ENCODE measurements at places on chromosomes 12 and 14. TPM values are rescaled to one million over a fixed set of nuclear protein-coding genes. Genes with fewer than 3 reads are reported as not detected.

LMO3 gene
- not detected for total RNA-seq

BICDL1 gene
- 6.4 TPM for total RNA-seq

GRCh38 chr12:67593461-67594330 is 54.8 kb upstream of the DYRK2 start:
- DNase-seq: no peak

DNA sequence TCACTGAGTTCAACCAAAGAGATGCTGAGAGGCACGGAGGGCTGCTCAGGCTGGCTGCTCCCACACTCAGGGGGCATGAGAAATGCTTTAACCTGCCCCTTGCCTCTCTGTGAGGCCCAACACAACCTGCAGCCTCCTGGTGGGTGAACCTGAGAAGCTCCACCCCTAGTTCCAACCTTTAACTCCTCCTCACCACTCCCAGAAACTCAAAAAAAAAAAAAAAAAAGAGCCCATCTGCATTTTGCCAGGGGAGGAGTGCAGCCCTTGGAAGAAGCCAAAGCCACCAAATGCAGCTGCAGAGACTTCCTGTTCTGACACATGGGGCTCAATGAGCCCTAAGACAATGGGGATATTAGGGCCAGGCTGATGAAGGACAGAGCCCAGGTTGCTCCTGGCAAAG is 8.9 kb downstream of the KRT4 start:
- no peak for DNase-seq

GRCh38 chr14:85280074-85280473 is 249.9 kb upstream of the FLRT2 start:
- DNase-seq: no peak

- DNase-seq: peak; percentile 28
Measured at GRCh38 chr12:127257366-127257935, 1009.5 kb upstream of the TMEM132C start.

DNA sequence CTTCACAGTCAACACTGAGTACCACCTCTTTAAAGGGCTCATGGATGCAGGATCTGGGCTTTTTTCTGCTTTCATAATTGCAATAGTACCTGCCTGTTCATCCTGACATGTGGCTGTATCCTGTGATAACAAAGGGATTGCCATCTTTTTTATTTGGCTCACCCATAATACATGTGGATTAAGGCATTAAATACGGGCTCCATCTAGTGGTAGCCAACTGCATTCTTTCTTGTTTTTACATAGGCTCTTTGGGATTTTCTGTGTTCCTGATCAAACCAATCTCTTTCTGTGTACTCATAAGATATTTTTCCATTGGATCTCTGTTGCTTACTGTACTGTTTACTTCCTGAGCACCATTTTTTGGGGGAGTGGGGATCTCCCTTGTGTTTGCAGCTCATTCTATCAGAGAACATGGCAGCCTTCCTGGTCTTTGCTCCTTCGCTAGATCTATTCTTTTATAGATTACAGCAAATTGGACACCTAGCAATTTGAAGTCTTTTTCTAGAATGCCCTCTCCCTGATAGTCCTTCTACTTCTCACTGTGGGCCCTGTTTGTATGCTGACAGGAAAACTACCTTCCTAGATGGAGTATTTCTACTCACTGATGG is 723.4 kb upstream of the MDGA2 start:
- peak; percentile 57 for DNase-seq

DNA sequence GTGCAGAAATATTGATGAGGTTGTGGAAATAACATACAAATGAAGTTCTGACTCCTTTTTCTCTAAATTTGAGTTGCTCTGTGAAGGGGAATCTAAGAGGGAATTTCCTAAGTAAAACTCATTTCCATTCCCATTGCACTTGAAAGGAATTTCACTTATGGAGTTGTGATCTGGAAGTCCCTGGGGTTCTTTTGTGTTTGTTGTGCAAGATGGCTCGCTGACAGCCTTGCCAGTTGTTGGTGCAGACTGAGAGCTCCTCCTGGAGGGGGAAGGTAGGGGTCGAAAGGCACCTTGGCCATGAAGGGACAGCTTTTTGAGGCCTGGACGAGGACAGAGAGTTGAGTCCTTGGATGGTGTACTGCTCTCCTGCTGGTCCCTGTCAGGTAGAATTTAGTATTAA is 72.0 kb downstream of the C12orf56 start:
- no peak for DNase-seq

Measured in foreskin keratinocyte (primary cell).